ENCODE measurements at places on chromosomes 4 and X.
A peak's percentile ranks its signal among the peaks of the same experiment; 100 is the strongest.

GRCh38 chr4:95627024-95627605 lies 78.3 kb upstream of the UNC5C start:
- DNase-seq: no peak

GRCh38 chr4:113788888-113789287 lies 27.4 kb upstream of the CAMK2D start:
- DNase-seq: no peak

- no peak for DNase-seq
Measured at GRCh38 chr4:41471126-41472071, 66.6 kb upstream of the LIMCH1 start.

DNA sequence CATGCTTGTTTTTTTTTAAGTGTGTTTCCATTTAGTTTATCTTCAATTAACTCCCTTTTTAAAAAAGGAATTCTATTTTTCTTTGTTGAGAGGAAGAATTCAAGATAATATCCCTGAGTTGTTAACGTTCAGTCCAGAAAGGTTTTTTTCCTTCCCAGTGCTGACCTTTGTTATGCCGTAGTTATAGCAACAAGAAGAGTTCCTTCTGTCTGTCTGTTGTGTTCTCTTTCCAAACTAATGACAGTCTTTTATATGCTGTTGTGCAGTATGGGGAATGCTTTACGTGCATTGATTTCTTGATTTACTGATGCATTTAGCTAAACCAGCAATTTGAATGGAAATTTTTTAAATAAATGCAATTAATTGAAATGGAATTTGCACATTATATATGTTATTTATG lies 6.6 kb upstream of the CXXC4 start:
- DNase-seq: no peak

GRCh38 chrX:19824603-19825002 lies 62.8 kb downstream of the SH3KBP1 start:
- no peak for DNase-seq

DNA sequence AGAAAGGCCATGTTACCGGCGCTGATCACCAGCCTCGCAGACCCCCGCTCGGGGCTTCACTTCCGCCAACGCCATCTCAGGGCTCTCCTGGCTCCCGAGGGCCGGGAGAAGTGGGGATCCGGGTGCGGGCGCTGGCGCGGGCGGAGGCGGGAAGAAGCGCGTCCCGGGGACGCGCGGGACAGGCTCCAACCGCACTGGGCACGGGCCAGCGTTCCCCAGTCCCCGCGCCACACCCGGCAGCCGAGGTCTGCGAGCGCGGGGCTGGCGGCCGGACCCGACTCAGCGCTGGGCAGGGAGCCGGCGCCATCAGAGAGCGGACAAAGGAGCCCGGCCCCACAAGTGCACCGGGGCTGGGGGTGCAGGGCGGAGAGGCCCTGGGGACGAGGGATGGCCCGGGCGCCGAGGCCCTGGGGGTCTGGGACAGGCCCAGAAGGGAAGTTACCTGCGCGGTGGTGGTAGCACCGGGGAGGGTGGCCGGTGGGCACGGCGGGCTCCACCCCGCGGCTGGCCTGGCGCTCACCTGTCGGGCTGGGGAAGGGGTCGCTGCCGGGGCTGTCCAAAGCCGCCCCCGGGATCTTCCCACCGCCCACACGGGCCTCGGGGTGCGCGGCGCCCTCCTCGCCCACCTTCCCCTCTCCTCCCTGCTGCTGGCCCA lies 449 bp downstream of the CTPS2 start:
- peak; percentile 20 for DNase-seq

- peak; percentile 32 for DNase-seq
Measured at GRCh38 chr4:73021634-73022033, 47.9 kb downstream of the COX18 start.

DNA sequence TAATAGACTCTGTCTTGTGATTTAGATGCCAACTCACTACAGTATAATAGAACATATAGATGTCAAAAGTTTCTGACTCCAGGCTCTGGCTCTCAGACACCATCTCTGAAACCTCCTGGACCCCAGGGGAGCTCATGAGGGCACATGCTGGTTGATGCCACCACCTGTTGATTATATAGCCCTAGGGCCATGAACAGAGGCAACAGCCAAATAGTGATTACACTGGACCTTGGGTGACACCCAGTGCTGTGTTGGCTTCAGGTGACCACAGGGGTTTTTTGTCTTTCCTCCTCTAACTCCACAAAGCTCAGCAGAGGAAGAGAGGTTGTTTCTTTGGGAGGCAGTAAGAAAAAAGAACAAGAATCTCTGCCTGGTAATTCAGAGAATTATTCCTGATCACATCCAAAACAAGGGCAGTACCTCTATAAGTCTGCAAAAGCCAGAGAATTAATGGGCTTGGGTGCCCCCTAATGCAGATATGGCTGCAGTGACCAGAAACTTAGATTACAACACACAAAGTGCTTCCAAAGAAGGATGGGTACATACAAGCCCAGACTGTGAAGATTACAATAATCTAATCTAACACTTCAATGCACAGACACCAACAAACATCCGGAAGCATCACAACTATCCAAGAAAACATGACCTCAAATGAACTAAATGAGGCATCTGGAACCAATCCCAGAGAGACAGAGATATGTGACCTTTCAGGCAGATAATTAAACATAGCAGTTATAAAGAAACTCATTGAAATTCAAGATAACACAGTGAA lies 1920.6 kb downstream of the ARAP2 start:
- no peak for DNase-seq

GRCh38 chr4:3442959-3443749 lies 1.4 kb downstream of the HGFAC start:
- DNase-seq: peak; percentile 91

All from HEK293T (cell line).